ENCODE measurements at places on chromosomes 4 and X.

DNA sequence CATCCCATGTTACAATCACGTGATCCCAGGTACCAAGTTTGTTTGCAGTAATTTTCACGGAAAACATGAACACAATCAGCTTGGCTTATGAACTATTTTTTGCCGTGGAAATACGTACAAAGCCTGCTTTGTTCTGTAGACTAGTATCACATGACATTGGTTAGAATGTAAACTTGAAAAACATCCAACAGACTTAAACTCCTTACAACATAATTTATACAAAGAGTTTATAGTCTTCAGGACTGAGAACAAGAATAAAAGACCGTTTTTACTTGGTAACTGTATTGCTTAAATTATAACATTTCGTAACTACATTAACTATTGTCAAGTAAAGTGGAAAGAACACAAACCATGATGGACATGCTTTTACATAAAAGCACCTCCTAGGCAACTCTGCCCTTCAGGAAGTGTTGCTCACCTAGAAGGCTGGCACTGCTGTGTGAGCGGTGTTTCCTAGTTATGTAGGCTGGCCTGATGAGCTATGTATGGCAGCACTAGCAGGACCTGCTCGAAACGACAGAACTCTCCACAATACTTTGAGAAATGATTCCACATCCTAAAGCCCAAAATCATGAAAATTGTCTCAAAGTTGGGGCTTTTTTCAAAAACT lies 41.8 kb upstream of the WDR1 start:
- DNase-seq: no peak

GRCh38 chr4:118335774-118336173 lies 17.0 kb downstream of the PRSS12 start:
- no peak for DNase-seq

DNA sequence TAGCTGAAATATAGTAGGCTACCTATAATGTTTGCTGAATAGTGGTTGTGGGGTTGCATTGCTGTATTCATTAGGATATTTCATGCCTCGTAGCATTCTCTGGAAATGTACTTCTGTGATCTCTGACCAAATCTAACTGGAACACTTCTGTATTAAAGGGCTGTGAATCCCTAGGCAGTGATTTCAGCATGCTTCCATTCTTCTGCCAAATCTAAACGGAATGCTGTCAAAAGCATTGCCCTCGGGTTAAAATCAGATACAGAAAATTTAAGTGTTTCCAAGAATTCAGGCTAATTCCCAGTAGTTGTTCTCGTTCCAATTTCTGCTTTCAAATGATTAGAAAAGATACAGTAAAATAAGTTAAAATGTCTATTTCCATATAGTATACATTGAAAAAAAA lies 1847.5 kb upstream of the IGFBP7 start:
- DNase-seq: no peak

- no peak for DNase-seq
Observed at GRCh38 chr4:8778760-8779159, 92.9 kb downstream of the HMX1 start.

DNA sequence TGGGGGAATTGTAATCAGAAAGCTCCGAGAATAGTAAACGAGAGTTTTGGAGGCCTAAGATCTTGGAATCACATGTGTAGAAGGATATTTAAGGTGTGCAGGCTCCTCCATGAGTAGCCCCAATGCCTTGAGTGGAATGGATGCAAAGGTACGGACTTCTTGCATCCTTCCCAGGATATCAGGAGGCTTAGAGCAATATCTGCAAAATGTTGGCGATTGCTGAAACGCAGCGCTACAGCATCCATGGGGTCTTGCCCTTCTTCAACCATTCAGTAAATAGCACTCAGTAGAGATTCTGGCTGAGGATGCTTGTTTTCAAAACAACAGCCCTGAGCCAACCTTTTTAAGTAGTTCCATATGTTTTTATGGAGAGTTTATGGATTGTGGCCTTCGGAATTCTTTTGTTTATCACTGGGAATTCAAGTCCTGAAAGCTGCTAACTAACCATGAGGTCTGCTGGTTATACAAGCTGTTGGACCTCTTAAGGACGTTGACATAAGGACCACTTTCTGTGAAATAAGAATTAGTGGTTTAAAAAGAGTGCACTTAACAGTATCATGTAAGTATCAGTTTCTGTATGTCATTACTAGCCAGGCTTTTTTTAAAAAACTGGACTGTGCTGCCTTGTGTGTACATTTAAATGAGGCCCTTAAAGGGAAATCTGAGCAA lies 228.8 kb upstream of the PGRMC2 start:
- no peak for DNase-seq

- DNase-seq: no peak
Observed at GRCh38 chrX:107712231-107713202, 63.1 kb downstream of the TSC22D3 start.

GRCh38 chr4:166658585-166658984 lies 575.7 kb downstream of the SPOCK3 start:
- no peak for DNase-seq

- no peak for DNase-seq
Observed at GRCh38 chr4:100811046-100811445, 293.2 kb upstream of the EMCN start.

DNA sequence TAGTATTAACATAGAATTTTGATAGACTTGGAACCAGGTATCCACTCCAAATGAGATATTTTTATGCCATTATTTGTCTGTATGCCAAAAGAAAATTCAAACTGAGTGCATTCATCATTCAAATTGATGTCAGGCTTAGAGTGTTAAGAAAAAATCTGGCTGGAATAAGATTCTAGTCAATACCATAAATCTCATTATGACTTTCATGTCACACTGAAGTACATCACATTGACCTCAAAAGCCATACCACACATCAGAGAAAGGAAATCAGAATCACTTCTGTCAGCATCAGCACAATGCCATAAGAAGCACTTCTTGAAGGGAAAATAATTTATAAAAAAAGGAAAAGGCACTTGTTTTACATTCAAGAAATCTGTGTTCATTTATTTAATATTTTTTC lies 119.0 kb upstream of the BMP3 start:
- DNase-seq: no peak

DNA sequence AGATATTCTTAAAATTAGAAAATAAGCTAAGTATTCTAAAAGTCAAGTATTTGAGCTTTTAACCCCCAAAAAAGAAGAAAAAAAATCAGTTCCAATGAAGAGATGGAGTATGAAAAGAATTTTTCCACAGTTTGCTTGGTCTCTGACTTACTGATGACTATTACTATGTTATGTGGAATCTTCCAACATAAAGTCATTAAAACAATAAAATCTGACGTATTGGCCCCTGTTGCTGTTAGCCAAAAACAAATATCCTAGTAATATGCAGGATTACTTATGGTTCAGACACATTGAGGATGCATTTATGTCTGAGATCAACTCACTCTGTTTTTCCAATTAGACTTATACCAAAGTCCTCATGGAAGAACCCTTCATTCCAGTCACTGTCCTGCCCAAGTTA lies 517.2 kb upstream of the ADGRL3 start:
- DNase-seq: no peak

DNA sequence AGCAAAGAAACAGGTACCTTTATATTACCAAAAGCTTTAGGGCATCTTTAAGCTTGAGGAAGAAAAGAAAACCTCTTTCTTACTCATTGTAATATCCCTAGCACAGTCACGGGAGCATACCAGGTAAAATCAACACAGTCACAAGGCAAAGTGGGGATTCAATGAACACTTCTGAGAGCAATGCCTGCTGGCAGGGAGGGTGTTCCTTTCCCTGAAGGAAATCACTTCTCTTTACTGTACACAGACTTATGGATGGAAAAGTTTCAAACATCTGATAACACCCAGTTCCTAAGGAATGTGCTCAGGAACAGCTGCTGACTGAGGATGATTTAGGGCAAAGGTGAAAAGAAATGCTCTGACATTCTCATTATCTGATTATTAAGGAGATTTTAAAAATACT lies 94.8 kb downstream of the MAML3 start:
- no peak for DNase-seq

Measured in activated T-cell treated with anti-CD3 and anti-CD28 coated beads, Interleukin-2, amount 50 U/mL, for 48 hours (primary cell).